ENCODE measurements at places on chromosomes 16 and 17.

- peak; percentile 42 for DNase-seq
Observed at GRCh38 chr17:77425791-77426641, 285.2 kb downstream of the SEC14L1 start.

DNA sequence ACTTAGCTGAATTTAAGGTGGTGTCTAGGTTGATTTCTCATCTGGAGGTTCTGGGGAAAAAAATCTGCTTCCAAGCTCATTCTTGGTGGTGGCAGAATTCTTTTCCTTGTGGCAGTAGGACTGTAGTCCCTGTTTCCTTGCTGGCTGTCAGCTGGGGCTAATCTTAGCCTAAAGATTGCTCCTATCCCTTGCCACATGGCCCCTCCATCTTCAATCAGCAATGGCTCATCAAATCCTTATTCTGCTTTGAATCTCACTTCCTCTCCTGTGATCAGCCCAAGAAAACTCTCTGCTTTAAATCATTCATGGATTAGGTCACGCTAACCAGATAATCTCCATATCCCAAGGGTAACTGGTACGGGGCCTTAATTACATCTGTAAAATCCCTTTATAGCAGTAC lies 6.6 kb downstream of the FAM20A start:
- no peak for DNase-seq

DNA sequence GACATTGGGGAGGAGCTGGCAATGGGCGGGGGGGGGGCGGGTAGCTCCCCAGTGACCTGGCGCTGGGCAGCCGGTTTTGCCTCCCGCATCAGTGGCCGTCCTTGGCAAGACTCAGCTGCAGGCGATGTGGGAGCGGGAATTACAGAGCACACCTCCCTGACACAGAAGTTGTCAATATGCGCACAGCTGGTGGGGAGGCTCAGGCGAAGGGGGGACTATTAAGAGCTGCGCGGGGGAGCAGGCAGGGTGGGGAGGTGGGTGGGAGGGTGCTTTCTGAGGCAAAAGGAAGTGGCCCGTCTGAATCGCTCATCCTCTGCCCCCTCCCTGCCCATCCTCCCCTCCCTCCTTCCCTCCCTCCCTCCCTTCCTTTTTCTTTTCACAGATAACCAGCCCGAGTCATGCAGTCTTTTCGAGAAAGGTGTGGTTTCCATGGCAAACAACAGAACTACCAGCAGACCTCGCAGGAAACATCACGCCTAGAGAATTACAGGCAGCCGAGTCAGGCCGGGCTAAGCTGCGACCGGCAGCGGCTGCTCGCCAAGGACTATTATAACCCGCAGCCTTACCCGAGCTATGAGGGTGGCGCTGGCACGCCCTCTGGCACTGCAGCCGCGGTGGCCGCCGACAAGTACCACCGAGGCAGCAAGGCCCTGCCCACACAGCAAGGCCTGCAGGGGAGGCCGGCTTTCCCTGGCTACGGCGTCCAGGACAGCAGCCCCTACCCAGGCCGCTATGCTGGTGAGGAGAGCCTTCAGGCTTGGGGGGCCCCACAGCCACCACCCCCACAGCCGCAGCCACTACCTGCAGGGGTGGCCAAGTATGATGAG lies 44.0 kb downstream of the SREBF1 start:
- DNase-seq, result peak; percentile 47

- DNase-seq, result no peak
Observed at GRCh38 chr16:50597563-50598255, 49.5 kb downstream of the NKD1 start.

DNA sequence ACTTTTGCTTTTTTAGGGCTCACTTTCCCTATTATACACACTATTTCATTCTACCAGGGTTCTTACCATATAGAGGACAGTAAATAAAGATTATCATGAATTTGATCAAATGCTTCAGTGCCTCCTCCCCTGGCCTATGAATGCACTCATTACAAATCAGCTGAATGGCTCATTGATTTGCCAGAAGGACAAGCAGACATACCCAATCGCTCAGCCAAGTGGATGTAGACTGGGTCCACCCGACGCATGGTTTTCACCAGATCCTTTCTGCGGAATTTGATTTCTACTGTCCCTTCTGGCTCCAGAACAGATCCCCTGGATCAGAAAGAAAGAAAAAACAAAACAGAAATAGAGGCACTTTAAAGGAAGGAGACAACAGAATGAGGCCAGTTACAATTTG lies 162.6 kb downstream of the AATF start:
- no peak for DNase-seq

- DNase-seq, result no peak
Observed at GRCh38 chr17:34823023-34823422, 138.2 kb downstream of the CCT6B start.

DNA sequence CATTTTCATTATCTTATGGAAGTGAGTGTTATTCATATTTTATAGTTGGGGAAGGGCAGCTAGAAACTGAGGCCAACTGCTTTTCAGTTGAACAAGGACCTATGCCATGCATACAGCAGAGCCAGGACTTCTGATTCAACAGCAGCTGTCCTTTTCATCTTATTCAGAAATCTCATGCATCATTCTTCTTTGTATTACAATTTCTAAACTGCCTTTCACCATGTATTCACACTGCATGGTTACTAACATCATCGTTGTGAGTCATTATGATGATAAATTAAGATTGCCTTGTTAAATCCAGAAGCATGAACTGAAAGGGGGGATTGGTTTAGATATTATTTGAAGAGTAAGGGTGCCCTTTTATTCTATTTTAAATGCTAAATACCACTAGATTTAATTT lies 1470.1 kb upstream of the GOT2 start:
- DNase-seq, result no peak

GRCh38 chr17:42979511-42980273 lies at the start of gene PTGES3L:
PTGES3L (minus strand) TSS chr17:42980080; CDS start chr17:42980053, 27 bp downstream.
- peak; percentile 84 for DNase-seq

DNA sequence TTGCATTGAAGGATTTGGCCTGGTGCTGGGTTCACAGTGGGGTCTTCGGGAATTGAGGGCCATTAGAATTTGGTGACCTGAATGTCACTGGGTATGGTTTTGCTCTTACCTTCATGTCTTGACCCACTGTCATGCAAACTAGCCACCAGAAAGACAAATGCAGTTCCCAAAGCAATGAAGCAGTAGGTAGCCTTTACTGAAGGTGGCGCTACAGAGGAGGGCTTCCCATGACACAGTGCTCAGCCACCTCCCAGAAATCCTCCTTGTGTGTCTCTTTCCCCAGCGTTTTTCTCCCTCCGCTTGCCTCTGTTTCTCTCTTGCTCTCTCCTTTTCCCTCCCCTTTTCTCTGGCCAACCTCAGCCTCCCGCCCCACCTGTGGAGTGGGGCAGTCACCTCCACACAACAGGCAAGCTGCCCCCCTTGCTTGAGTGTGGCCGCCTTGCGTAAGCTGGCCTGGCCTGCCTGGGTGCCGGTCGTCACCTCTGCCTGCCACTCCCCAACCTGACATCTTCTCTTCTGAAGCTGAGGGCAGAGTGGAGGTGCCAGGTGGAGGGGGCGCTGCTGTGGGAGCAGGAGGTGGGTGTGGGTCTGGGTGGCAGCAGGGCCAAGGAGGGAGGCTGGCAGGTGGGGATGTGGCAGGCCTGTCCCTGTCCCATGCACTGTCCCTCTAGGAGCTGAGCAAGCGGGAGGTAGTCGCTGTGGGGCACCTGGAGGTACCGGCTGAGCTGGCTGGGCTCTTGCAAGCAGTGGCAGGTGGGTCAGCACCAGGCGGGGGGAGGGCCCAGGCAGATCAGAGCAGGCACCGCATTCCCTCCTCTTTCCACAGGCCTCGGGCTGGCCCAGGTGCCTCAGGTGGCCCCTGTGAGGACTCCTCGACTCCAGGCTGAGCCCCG lies 34.7 kb downstream of the MYO15A start:
- peak; percentile 64 for DNase-seq

DNA sequence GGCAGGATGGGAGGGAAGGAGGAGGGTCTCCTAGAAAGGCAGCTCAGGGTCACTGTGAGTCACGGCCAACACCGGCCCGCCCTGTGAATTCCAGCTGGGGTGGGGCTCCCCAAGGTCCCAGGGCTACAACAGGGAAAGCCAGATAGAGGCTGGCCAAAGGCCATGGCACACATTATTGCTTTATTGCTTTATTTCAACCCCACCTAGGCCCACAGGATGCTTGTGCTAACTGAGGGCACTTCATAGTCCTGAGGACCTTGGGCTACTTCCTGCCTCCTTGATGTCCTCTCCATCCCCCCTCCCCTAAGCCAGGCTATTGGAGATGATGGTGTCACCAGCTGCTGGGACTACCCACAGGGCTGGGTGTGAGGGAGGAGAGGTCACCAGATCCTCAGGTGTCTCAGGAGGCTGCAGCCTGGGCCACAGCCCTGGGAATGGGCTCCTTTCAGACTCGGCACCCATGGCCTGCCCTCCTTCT lies 26.1 kb downstream of the LRRC75A start:
- DNase-seq, result no peak

All from iPS-NIHi11 (cell line).